Fibroblast of skin of scalp (primary cell): ENCODE measurements at places on chromosomes 3 and 15.
A peak's percentile ranks its signal among the peaks of the same experiment; 100 is the strongest.

- DNase-seq: peak; percentile 69
Measured at GRCh38 chr3:157445857-157446256, 9.2 kb downstream of the PTX3 start.

GRCh38 chr15:98476559-98476958, 171.8 kb upstream of the IGF1R start:
- DNase-seq: no peak

DNA sequence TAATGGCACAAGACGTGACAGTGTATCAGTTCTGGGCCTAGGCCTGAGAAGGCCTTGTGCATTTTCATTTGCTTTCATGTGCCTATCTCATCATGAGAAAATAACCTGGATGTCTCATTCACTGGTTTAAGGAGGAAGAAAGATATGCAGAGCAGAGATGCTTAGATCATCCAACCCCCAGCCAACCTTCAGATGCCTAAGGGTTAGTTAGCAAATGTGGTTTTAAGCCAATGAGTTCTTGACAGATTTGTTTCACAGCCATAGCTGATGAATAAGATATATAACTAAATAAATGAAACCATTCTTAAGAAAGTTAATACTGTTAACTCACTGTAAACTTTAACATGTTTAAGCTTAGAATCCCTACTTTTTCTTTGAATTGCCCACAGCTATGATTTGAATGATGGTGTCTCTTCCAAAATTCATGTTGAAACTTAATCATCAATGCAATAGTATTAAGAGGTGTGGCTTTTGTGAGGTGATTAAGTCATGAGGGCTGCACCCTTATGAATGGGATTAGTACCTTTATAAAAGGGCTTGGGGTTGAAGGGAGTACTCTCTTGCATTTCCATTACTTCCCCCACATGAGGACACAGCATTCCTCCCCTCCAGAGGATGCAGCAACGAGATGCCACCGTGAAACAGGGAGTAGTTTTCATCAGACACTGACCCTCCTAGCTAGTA, 324.6 kb upstream of the TBC1D5 start:
- DNase-seq: no peak

- no peak for DNase-seq
Measured at GRCh38 chr15:91975241-91975978, 121.9 kb downstream of the SLCO3A1 start.

DNA sequence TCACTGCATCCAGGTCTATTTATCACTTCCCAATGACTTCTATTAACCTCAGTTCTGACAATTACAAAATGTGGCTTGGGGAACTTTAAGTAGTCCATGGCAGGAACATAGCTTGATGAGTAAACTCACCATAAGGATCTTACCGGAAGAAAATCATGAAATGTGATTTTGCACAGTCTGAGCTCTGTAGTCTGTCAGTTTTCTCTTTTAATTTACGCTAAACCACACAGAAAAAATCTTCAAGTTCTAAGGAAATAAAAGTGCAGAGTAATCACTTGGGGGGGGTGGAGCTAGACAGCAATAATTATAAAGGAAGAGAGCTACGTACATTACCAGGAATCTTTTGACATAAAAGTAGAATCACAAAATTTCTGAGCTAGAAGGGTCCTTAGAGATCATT, 9.2 kb downstream of the TBC1D5 start:
- DNase-seq: no peak

- DNase-seq: no peak
Measured at GRCh38 chr3:184360929-184361531, 375 bp downstream of the CLCN2 start.

GRCh38 chr3:96192966-96193550, 621.3 kb upstream of the EPHA6 start:
- DNase-seq: no peak

- no peak for DNase-seq
Measured at GRCh38 chr15:81894061-81894460, 151.8 kb downstream of the MEX3B start.

- no peak for DNase-seq
Measured at GRCh38 chr3:120157113-120157512, 62.9 kb upstream of the GSK3B start.

DNA sequence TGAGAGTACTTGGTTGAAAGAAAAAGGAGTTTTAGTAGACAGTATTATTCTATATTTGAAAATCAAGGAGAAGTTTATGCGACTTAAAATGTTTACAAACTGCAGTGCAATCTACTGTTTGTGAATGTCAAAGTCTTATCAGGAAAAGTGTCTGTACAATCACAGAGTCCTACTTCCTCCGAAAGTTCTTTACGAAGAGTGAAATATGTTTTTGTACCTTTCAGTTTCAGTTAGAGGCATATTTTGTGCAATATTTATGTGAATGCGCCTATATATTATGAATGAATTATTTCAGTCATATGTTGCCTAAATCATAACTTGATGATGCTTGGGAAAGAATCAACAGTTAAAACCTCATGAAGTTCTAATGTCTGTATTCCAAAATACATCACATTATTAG, 31.5 kb downstream of the NGRN start:
- DNase-seq: no peak

- no peak for DNase-seq
Measured at GRCh38 chr15:29550834-29551465, 271.3 kb downstream of the TJP1 start.

DNA sequence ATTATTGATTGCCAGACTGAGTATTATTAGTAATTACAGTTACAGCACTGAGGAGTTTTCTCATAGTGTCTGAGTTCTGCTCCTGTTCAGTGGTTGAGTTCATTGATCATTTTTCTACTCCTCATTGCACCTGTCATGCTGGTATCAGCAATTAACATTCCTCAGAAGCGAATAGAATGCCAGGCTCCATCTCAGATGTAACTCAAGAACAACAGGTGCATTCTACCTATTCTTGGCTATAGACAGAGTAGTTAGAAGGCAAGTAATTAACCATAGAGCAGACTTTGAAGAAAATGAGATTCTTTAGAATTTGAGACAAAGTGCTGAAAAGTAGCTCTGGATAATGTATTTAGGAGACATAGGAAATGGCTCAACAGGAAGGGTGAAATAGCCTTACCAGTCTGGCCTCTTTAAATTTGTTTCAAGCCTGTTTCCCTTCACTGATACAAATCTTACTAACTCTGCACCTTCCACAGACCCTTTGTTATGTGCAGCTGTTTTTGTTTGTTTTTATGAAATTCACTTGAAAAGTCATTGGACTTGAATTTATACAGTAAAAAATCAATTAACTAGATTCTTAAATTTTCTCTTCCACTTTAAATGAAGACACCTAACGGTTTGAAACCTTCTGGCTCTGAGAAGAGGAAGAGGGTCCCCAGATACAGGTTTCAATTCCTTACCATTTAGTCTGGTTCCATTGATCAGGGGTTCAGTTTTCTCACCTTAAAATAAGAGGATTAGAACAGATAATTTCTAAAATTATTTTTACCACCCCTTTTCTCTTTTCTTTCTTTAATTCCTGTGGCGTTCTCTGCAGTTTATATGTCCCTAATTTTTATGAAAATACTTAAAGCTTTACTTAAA, 109.6 kb downstream of the FNDC3B start:
- DNase-seq: no peak

- no peak for DNase-seq
Measured at GRCh38 chr3:45252826-45253225, 26.7 kb upstream of the TMEM158 start.

- no peak for DNase-seq
Measured at GRCh38 chr15:84689858-84690257, 26.1 kb downstream of the SEC11A start.

DNA sequence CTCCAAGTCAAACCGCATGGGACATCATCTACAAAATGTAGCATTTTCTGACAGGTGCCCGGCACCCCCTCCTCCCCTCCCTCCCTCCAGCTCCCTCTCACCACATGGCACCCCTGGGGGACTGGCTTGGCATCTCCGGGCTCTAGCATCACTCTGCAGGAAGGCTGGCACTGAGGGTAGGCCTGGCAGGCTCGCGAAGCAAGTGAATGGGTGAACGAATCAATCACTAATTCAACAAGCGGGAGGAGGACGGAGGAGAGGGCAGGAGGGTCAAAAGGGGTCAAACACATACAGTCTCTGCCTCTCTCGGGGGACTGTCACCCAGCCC, 155.7 kb downstream of the NUP210 start:
- DNase-seq: no peak

DNA sequence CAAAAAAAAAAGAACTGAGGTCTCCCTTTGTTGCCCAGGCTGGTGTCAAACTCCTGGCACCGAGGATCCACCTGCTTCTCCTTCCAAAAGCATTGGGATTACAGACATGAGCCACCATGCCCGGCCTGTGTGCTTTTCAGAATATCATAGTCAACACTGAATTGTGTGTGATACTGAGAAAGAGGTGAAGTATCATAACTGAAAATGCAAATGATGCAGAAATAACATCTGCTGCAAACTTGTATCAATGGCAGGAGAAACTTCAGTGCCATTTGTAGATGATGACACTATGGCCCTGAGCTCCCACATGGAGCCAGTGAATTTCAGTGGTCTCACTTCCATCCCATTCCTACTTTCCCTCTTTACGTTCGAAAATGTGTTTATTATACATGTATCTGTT, 21.9 kb downstream of the IL12A start:
- no peak for DNase-seq

GRCh38 chr3:33732394-33732793, 14.3 kb upstream of the CLASP2 start:
- DNase-seq: no peak

DNA sequence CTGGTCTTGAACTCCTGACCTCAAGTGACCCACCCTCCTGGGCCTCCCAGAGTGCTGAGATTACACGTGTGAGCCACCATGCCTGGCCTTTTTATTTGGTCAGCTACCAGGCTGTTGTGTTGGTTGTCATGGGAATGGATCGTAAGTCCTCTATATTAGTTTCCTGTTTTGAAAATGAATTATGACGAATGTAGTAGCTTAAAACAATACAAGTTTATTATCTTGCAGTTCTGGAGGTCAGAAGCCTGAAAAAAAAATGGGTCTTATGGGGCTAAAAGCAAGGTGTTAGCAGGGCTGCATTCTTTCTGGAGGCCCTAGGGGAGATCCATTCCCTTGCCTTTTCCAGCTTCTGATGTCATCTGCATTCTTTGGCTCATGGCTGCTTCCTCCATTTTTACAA, 25.1 kb upstream of the HERC1 start:
- peak; percentile 55 for DNase-seq

DNA sequence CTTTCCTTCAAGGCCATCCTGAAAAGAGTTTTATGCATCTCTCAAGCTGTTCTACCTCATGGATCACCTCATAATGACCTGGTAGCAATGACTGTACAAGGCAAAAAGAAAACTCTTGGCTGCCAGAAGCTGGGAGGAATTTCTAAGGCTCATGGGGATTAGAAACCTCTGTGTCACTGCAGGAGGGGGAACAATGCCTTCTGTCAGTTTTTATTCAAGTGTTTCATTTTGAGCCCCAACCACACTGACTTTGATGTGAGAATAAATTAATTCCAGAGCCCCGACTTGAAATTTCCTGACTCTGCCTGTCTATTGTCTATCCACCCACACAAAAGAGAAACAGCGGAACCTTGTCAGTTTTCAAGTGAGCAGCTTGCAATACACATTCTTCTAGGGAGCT, 58.7 kb upstream of the MRPL3 start:
- peak; percentile 41 for DNase-seq

DNA sequence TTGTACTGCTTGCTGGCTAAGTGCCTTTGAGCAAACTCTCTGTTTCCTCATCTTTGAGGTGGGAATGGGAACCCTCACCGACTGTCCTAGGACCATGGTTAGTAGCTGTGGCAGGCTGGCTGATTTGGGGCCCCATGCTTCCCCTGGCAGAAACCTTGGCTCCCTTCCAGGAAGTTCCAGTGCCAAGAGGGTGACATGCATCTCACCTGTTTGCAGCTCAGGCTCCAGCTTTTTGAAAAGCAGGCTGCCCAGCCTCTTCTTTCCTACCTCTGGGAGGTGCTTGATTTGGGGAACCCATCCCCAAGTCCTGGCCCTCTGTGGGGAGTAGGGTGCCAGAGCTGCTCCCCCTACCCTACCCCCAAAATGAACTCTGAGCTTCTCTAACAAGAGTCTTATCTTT, 50.8 kb downstream of the RAB11A start:
- DNase-seq: no peak

DNA sequence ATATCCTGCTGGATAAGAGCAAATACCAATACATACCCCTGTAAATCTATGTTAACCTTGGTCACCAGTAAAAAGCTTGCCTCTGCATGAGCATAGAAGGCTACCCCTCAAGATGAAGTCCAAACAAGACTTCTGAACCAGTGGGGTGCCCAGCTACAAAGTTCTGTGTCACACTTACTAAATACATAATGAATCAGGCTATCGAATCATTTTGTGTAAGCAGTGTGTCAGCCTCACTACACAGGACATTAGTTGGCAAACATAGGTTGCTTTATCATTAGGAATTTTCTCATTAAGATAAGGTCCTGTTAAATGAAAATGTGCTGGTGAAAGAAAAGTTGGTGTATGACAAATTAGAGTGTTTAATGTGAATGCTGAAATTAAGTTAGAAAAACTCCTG, 452.0 kb downstream of the MFSD1 start:
- DNase-seq: no peak

- DNase-seq: peak; percentile 39
Measured at GRCh38 chr15:63523306-63523990, 19.1 kb downstream of the USP3 start.

DNA sequence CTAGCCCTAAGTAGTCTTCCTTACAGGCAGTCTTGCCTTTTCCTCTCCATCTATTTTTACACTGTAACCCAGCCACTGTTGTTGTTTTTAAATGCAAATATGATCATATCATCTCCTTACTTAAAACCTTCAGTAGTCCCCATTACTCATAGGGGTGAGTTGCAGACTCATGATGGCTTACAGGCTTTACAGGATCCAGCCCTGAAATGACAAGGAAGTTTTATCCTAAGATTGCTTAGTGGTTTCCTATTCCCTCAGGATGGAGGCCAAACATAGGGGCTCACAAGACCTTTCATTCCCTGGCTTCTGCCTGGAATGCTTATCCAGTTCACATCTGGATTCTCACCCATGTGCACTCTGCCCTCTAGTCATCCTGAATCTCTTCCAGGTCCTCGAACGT, 27.7 kb upstream of the PCOLCE2 start:
- DNase-seq: no peak

DNA sequence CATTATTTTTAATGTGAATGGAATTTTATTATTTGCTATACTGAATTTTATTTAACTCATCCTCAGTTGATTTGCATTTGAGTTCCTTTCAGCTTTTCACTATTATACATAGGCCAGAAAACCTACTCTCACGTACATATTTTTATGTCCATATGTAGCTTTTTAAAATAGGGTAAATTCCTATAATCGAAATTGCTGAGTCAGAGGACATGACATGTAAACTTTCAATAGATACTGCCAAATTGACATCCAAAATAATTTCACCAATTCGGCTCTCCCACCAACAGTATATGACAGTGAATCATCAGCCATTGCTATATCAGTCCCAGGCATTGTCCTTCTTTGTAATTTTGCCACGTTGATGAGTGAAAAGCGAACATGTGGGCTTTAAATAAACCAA, 222.5 kb downstream of the SQOR start:
- no peak for DNase-seq
